ENCODE measurements at places on chromosomes 7 and 10. TPM values are rescaled to one million over a fixed set of nuclear protein-coding genes. Genes with fewer than 3 reads are reported as not detected.

The IDI1 gene
- 30.1 TPM for total RNA-seq

The OR2A25 gene
- total RNA-seq = not detected

GRCh38 chr7:158818325-158819213, 10.7 kb downstream of the ESYT2 start:
- DNase-seq = peak; percentile 95

GRCh38 chr7:81232084-81232799, 313.4 kb upstream of the SEMA3C start:
- no peak for DNase-seq

GRCh38 chr10:36026081-36026480, 384.0 kb upstream of the FZD8 start:
- DNase-seq = no peak

DNA sequence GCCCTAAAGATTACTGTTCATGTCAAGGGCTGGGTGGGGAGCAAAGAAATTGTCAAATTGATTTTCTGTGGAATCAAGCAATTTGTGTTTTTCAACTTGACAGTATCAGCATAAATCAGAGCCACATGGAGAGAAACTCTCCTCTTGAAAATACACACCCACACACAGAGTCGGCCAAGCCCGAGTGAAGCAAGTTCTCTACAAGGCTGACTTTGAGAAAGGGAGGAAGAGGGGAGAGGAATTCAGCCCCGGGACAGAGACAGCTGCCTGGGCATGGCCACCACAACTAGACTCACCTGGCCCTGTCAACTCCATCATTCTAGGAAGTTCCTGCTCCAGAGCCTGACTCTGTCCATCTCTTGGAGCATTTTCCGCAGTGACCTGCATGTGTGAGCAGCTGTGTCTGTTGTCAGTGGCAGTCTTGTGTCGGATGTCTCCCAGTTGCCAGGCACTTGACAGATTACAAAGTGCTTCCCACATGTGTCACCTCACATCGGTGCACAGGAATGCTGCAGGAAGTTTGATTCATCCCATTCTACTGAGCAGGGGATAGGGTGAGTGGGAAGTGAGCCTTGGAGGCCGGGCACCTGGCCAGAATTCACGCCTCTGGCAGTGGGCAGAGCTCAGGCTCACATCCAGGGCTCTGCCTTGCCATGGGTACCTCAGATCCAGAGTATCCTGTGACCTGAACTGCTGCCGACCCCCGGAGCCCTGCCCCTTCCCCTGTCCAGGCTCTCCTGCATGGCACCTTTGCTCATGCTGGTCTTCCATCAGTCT, 37.9 kb downstream of the ADAM12 start:
- DNase-seq = no peak

- no peak for DNase-seq
Observed at GRCh38 chr7:36096460-36097095, 56.5 kb upstream of the EEPD1 start.

DNA sequence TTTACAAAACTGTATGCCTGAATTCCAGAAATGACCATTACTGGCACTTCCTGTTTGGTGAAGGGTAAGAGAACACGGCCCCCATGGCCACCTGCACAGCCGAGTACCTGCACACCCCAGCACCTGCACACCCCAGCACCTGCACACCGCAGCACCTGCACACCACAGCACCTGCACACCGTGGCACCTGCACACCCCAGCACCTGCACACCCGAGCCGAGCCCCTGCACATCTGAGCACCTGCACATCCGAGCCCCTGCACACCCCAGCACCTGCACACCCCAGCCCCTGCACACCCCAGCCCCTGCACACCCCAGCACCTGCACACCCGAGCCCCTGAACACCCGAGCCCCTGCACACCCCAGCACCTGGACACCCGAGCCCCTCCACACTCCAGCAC, 243.5 kb downstream of the DNAJB6 start:
- no peak for DNase-seq

- no peak for DNase-seq
Observed at GRCh38 chr7:66896441-66896840, 24.6 kb upstream of the TMEM248 start.

- DNase-seq = no peak
Observed at GRCh38 chr7:6639627-6640026, 2.5 kb downstream of the ZNF316 start.

DNA sequence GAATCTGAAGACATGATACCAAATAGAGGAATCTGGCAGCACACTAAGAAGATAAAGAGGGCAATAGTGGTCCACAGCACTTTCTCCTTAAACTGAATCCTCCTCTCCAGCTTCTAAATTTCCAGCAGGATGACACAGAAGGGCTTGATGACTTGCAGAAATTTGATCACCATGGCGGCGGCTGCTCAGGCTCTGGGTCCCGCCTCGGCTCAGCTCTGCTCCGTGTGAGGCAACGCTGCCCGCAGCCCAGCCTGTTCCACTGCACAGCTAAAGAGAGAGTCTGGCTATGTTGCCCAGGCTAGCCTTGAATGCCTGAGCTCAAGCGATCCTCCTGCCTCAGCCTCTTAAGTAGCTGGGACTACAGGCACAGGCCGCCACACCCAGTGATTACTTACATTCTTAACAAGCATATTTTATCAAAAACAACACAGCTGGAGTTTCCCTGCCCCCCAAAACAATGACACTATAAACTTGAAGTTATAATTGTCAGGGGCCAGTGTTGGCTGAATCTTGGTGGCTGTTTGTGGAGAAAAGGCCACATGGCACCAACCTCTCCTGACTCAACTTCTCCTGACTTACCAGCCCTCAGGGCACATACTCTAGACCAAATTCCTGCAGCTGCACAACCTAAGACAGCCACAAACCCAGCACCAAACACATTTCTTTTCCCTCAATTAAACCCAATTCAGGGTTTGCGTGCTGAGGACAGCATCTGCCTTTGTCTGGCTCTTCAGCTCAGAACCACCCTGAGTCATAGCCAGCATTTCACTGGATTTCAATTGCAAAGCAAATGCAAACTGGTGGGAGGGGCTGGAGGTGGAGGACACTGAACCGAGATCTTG, 11.6 kb upstream of the TNPO3 start:
- peak; percentile 69 for DNase-seq

The SEMA4G gene
- 9.2 TPM for total RNA-seq

GRCh38 chr7:82419200-82419599, 24.4 kb downstream of the CACNA2D1 start:
- DNase-seq = peak; percentile 82

The VAX1 gene
- total RNA-seq = not detected

DNA sequence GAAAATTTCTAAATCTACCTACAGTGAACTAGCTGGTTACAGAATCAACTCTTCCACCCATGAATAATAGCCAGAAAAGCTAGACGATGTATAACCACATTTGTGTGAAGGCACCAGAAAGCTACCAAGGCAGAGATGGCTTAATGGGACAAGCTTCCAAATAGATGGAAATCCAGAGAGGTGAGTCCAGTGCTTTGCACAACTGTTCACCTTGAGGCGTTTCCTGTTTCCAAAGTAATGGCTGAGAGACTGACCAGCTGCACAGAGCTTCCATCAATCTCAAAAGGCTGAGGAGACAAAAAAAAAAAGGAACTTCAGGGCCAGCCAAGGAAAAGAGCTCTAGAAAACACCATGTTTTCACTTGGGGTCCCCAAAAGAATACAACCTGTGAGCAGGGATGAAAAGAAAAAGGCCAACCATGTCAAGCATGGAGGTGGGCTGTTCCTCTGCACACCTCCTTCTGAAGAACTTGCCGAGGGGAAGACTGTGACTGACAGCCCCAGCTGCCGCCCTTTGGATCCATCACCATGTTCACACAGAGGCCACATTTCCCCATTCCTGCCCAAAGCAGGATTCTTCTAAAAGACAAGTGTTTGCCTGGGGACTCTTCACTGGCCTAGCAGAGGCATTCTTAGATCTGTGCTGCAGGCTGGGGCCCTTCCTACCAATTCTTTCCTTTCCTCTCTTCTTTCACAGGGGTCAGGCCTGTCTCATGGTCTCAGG, 72.9 kb downstream of the ARHGAP21 start:
- DNase-seq = no peak

GRCh38 chr10:84179059-84179710, 5.6 kb downstream of the GPR15LG start:
- peak; percentile 16 for DNase-seq

DNA sequence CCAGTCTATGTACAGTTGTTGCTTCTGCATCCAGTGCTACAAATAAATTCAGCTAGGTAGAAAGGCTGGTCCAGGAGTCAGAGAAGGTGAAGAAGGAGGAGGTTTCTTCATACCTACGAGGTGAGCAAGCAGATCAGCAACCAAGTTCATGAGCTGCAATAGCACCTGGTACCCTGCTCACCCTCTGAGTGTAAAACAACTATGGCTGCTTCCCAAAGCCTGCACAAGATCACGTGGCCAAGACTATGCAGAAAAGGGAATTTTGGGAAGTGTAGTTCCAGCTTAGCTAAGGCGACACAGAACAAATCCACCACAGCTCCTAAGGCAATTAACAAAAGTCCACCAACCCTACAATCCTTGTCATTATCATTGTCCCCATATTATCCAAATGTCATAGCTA, 95.9 kb upstream of the AUTS2 start:
- no peak for DNase-seq

All from adrenal gland (tissue), 19 donors.